NCI-H1092 (cell line): ENCODE measurements at places on chromosomes 6 and 20.

GRCh38 chr20:24341781-24342180 is 127.6 kb upstream of the SYNDIG1 start:
- no peak for DNase-seq

- no peak for DNase-seq
These were observed 79.1 kb upstream of the PTPN1 start for GRCh38 chr20:50431066-50431450.

DNA sequence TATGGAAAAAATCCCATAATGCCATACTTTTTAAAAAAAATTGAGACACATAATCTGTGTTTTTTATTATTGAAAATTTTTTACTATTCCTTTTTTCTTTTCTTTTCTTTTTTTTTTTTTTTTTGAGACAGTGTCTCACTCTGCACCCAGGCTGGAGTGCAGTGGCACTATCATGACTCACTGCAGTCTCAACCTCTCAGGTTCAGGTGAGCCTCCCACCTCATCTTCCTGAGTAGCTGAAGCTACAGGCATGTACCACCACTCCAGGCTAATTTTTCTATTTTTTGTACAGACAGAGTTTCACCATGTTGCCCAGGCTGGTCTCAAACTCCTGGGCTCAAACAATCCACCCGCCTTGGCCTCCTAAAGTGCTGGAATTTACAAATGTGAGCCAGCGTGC is 100.4 kb downstream of the AFG1L start:
- no peak for DNase-seq

DNA sequence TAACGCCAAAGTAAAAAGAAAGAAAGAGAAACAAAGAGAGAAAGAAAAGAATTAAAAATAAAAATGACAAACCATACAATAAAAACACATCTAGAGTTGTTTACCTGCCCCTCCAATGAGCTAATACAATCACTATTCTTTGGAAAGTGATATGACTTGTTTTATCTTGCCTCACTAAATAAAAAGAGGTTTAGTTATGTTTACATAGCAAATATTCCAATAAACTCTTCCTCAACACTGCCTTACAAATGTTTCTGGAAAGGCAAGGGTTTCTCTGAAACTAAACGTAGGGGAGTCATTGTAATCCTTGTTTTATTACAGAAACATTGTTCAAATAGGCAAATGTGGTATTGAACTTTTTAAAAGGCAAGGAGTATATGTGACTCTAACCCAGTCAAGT is 396.2 kb downstream of the EPM2A start:
- no peak for DNase-seq
